ENCODE measurements at places on chromosomes 2 and 18.

- DNase-seq: no peak
Observed at GRCh38 chr2:41914936-41915335, 132.9 kb upstream of the PKDCC start.

DNA sequence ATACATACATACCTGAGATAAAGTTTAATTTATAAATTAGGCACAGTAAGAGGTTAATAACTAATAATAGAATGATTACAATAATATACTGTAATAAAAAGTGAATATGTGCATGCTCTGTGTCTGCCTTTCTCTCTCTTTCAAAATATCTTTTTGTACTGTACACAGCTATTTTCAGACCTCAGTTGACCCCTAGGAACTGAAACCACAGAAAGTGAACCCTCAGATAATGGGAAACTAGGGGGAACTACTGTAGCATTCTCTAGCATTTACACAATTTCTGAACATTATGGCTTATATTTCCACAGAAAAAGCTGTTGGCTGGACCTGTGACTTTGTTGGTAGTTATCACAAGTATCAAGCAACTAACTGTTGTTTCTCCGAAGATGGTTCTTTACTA is 25.9 kb downstream of the WDR75 start:
- no peak for DNase-seq

DNA sequence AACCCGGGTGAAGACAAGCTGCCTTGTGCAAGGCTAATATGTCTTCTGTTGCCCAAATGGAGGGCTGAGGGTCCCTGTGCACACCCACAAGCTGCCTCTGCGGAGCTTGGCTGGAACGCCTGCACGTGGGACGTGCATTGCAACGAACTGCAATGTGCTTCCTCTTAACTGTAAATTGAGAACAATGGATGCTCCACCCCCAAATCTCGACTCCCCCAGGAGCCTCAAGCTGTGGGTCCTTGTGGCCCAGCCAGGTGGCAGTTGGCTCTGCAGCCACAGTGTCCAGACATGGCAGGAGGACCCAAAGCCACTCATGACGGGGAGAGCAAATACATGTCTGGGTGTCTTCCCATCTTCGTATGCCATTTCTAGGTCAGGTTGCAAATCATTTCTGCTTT is 90.1 kb downstream of the TWIST2 start:
- DNase-seq: no peak

DNA sequence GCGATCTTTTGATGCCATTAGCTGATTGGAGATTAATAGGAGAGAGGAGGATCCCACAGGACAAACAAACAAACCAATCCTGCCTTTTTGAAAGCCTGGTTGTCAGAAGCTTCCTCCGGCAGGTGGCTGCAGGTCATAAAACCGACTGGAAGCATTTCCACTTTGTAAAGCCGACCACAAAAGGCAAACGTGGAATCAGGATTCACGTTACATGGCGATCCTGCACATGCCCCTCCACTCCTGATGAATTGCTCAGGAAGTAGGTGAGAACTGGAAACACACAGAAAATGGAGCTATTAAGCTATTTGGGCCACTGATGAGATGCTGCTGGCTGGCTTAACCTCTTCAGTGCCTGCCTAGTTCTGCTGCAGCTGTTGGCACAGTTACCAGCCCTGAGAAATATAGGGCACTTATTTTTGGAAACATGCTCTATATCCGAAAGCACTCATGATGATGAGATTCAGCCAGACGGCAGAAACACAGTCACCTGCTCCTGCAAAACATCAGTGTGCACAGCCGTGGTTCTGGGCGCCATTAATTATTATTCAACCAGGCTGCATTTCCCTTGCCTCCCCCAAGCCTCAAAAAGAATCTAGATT is 110.3 kb upstream of the ST6GAL2 start:
- no peak for DNase-seq

- no peak for DNase-seq
Observed at GRCh38 chr2:48345176-48345575, 184.8 kb upstream of the STON1 start.

Measured in astrocyte of the spinal cord (primary cell).